ENCODE measurements at places on chromosomes 1 and 21.

DNA sequence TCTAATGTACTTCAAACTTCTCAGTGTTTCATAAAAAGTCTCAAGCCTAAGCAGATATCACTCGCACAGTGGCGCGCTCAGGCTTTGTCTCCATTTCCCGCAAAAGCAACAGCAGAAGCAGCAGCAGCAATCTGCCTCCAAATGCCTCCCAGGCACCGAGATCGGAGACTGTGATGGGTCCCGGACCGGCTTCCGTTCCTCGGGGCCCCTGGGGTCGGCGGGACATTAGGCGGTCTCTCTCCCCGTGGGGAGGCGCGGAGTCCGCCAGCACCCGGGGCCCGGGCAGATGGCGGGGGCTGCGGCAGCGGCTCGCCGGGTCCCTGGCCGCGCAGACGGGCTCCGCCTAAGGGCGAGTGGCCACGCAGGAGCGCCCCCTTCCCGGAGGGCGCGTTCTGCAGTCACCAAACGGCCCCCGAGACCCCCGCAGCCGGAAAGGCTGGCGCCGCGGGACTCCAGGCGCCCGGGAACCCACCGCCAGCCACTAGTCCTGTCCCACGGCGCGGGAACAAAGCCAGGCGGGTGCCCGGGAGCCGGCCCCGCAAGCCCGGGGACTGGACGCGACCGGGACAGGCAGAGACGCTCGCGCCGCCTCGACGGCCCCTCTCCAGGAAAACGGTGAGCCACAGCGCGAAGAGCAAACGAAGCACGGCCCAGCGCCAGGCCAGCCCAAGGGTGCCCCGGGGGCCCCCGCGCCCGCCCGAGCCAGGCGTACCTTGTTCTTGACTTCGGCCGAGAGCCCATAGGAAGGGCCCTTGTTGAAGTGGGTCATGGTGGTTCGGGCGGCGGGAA, 590 bp downstream of the CNN3 start:
- DNase-seq, result no peak

- DNase-seq, result no peak
These were observed 101.6 kb upstream of the PALMD start for GRCh38 chr1:99544328-99544727.

GRCh38 chr1:91732291-91733107, 153.5 kb downstream of the TGFBR3 start:
- DNase-seq, result peak; percentile 17

DNA sequence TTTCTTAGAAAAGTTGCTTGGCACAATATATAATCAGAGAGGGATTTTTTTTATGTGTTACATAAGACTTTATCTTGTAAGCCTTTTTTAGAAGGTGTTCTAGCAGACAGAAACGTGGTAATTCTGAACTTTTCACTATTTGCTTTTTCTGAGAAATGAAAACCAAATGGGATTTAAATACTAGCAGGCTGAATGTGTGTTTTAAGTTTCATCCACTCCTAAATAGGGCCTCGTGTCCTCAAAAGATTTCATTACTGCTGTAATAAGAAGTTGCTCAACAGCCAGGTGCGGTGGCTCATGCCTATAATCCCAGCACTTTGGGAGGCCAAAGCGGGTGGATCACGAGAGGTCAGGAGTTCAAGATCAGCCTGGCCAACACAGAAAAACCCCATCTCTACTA, 44.7 kb upstream of the FMO2 start:
- DNase-seq, result no peak

- DNase-seq, result no peak
These were observed 62.8 kb downstream of the EDEM3 start for GRCh38 chr1:184691719-184692324.

GRCh38 chr1:68010090-68010489, 40.3 kb downstream of the DIRAS3 start:
- DNase-seq, result no peak

DNA sequence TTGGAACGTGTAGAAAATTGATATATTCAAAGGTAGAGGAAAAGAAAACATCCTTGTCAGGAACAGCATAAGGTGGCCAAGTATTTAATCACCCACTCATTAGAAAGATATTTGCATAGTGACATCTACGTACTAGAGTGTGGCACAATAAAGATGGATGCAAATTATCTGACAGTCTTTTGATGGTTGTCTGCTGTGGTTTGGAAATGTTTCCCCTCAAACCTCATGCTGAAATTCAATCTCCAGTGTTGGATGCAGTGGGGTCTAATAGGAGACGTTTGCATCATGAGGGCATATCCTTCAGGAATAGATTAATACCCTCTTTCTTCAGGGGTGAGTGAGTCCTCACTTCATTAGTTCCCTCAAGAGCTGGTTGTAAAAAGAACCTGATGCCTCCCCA, 34.1 kb upstream of the RUNX1 start:
- DNase-seq, result no peak

GRCh38 chr1:201191653-201192260, 1.1 kb downstream of the IGFN1 start:
- DNase-seq, result no peak

DNA sequence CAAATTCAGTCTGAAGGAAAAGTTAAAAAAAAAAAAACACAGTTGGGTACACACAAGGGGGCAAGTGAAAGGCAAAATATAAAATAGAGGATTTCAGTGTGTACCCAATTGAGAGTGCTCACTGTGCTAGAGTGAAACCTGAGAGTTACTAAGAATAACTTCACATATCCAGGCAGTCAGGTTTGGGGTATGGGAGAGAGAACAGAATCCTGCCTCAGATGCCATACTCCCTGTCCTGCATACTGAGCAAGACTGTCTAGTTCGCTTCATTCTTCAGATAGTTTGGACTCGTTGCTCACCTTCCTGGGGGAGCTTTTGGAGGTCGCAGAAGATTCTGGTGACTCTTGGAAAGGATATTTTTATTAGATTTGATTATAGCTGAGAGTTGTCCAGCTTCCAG, 20.4 kb downstream of the CEP85 start:
- no peak for DNase-seq

DNA sequence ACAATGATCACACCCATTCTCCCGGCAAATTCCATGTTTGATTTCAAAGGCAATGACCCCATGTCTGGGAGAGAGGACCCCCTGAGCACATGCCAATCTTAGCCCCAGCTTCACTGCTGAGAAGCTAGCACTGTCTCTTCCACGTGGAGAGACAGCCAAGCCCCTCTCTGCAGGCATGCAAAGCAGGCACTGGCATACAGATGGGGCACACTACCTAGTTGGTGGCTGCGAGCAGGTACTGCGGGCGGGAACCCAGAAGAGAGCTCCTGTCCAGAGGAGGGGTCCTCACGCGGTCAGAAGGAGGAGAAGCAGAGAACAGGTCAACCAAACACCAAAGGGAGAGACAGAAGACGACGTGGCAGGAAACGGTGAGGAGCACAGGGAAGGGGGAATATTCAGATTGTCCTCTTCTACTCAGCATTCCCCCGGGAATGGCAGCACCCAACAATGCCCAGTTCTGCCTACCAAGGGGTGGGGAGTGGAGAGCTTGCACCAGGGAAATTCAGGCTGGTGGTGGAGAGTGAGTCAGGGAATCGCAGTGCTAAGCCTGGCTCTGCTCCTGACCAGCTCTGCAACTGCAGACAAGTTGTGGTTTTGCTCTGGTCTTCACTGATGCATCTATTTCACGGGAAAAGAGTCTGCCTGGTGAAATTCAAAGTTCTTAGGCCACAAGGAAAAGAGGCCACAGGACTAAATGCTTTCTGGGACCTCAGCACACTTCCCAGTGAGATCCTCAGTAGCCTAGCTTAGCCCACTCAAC, 48.1 kb upstream of the GOLT1A start:
- DNase-seq, result no peak

DNA sequence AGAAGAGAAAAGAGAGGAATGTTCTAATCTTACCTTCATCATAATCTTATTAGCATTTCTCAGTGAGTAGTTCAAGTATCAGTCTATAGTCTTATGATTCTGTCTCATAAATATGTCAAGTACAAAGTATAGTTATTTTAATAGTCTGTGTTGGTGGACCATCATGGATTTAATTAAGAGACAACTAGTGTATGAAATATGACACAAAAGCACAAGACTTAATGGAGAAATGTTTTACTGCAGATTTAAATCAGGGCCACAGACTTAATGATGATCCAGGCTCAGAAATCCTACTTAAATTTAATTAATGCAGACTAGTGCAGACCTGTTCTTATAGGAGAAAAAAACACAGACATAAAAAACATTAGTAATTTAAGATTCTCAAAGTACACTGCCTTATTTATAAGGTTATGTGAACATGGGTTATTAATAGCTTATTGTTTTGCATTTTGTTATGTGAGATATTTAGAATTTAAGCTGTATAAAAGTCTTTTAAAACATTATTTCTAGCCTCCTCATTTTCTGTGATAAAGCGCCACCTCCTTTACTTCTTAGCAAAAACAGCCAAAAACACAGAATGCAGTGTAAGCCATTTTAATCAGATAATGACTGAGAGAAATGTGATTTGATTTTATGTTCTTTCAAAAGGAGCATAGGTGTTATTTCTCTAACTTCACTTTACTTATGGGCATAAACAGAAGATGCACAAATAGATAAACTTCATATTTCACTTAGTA, 255.0 kb upstream of the SNX7 start:
- DNase-seq, result no peak

GRCh38 chr1:63935553-63935952, 161.7 kb downstream of the ROR1 start:
- no peak for DNase-seq

DNA sequence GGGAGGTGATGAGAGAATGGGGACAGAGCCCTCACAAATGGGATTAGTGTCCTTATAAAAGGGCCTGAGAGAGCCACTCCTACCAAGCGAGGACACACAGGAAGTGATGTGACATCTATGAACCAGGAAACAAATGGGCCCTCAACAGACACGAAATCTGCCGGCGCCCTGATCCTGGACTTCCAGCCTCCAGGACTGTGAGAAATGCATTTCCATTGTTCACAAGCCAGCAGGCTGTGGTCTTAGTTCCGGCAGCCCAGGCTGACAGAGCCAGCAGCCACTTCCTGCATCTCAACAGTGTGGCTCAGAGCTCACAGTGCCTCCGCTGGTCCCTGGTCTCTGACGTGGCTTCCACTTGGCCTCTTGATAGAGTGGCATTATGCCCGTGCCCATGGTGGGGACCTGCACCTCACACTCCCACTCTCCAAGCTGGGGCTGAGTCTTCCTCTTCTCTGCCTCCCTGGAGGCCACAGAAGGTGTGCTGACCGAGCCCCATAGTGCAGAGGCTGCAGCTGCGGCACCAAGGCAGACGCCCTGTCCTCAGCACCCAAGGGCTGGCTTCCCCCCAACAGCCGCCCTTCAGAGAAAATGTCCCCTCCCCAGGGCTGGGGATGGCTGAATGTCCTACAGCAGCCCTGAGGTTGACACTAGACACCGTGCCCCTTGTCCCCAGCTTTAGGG, 44.9 kb downstream of the ACOT7 start:
- DNase-seq, result peak; percentile 55

GRCh38 chr1:110188035-110188618, 22.0 kb upstream of the KCNC4 start:
- DNase-seq, result no peak

DNA sequence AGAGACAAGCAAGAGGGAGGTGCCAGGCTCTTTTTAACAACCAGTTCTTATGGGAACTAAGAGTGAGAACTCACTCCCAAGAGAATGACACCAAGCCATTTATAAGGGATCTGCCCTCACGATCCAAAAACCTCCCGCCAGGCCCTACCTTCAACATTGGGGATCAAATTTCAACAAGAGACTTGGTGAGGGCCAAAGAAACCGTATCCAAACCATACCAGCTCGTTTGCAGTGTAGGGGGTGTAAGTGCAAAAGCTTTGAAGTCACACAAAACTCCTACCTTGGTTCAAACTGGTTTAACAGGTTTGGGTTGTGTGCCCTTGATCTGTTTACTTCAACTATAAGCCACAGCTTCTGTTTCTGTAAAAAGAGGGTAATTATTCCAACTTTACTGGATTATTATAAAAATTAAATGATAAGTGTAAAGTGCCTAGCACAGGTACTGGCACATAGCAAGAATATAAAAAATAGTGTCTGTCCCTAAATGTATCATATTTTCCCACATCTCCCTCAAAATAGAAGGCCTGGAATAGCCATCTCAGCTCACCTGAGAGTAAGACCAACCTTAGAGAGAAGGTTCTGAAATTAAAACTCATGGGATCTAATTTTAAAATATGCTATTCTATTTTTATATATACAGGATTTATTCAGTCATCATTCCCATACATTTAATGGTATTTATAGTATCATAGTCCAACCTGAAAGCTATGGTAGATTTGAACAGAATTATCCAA, 7.0 kb upstream of the USP25 start:
- no peak for DNase-seq

DNA sequence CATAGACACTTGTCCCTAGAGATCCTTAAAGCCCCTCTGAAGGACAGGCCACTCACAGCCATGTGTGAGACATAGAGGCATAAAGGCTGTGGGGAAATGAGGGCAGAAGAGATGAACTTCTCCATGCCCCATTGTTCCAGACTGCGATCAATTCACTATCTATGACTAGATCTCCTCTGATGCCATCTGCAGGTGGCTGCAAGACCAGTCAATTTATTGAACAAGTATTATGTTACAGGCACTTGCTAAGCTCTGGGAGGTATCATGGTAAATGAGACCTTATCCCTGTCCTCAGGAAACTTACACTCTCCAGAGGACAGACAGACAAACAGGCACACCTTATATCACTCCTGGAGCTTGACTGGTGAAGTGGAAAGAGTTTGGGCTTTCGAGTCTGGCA, 22.9 kb downstream of the UBIAD1 start:
- no peak for DNase-seq

DNA sequence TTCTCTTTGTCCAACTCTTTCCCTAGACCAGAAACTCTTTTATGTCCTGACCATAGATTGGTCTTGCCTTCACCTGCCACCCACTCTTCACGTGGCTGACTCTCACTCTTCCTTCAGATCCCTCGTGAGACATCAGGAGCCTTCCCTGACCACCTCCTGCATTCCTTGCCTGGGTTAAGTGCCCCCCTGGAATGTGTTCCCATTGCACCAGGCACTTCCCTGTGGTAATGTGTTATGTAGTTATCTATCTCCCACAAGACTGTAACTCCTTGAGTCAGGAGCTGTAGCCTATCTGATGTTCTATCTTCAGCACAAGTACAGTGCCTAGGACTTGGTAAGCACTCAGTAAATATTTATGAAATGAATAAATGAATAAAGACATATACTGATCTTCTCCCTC, 111.2 kb upstream of the CTTNBP2NL start:
- no peak for DNase-seq

DNA sequence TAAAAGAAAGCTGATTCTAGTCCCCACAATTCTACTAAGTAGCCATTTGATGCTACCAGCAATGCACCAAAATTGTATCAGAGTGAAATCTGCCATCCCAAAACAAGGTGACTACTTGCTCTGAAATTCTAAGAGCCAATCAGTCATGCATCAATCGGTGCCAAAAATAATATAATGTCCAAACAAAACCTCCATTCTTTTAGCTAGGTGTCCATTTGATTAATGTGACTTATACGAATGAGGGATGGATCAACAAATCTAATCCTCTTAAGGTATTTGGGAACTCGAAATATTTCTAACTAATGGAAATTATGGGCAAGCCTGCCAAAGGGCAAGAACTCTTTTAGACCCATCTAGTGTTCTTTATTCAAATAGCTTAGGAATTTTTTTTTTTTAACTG, 66.4 kb upstream of the NEK2 start:
- no peak for DNase-seq
